Transverse colon (tissue), 4 donors: ENCODE measurements at places on chromosomes 4 and X. TPM values are rescaled to one million over a fixed set of nuclear protein-coding genes. Genes with fewer than 3 reads are reported as not detected.

GRCh38 chr4:151323667-151324066, 1.7 kb downstream of the SH3D19 start:
- H3K27me3 ChIP-seq = no peaks in the 10 kb centered on the region
- H3K36me3 ChIP-seq = no peaks in the 10 kb centered on the region
- DNase-seq = no peak
- H3K4me1 ChIP-seq = peaks cover 12% of the 10 kb centered on the region
- peak overlapping the region; percentile 77 for H3K4me3 ChIP-seq

- no peak overlapping the region for H3K4me3 ChIP-seq
- no peak for DNase-seq
- no peaks in the 10 kb centered on the region for H3K4me1 ChIP-seq
- no peaks in the 10 kb centered on the region for H3K27me3 ChIP-seq
- H3K27ac ChIP-seq = no peak overlapping the region
- no peaks in the 10 kb centered on the region for H3K36me3 ChIP-seq
Measured at GRCh38 chr4:175509320-175509719, 302.7 kb downstream of the GPM6A start.

DNA sequence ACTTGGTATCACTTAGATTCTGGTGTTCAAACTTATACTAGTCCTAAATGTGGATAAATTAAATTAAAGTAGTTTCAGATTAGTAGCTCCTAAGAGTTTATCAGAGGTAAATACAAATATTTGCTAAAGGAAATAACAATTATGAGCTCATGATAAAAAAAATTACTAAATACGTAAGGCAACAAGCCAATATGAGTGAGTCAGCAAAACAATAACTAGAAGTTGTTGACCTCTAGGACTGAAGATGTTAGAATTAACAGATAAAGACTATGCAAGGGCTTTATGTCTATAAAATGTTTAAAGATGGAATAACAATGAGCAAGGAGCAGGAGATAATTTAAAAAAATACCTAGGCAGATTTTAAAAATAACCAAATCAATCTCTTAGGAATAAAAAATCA, 195.8 kb downstream of the CLCN4 start:
- no peaks in the 10 kb centered on the region for H3K4me1 ChIP-seq
- H3K4me3 ChIP-seq = no peak overlapping the region
- H3K27ac ChIP-seq = no peak overlapping the region
- no peaks in the 10 kb centered on the region for H3K36me3 ChIP-seq

- H3K36me3 ChIP-seq = no peaks in the 10 kb centered on the region
- DNase-seq = no peak
- H3K27ac ChIP-seq = no peak overlapping the region
- no peaks in the 10 kb centered on the region for H3K4me1 ChIP-seq
- no peak overlapping the region for H3K4me3 ChIP-seq
- H3K27me3 ChIP-seq = no peaks in the 10 kb centered on the region
Measured at GRCh38 chrX:9857575-9858474, 71.6 kb downstream of the SHROOM2 start.

Gene MAGED4B
- 4.3 TPM for total RNA-seq

Gene TLR10
- total RNA-seq = 4.6 TPM

Gene PNMA6F
- total RNA-seq = not detected

Gene CLNK
- not detected for total RNA-seq
